Activated T-cell treated with anti-CD3 and anti-CD28 coated beads, Interleukin-2, amount 50 U/mL, for 24 hours (primary cell): ENCODE measurements at places on chromosomes 5 and 9.

- no peaks in the 10 kb centered on the region for H3K4me1 ChIP-seq
- no peaks in the 10 kb centered on the region for H3K36me3 ChIP-seq
- no peak overlapping the region for H3K27ac ChIP-seq
- peaks cover 29% of the 10 kb centered on the region for H3K27me3 ChIP-seq
Measured at GRCh38 chr5:175285261-175285660, 158.7 kb downstream of the DRD1 start.

- peaks cover 14% of the 10 kb centered on the region for H3K27me3 ChIP-seq
- H3K27ac ChIP-seq: no peak overlapping the region
- H3K36me3 ChIP-seq: no peaks in the 10 kb centered on the region
- no peak for DNase-seq
- no peaks in the 10 kb centered on the region for H3K4me1 ChIP-seq
Measured at GRCh38 chr9:98873951-98874371, 66.5 kb downstream of the GALNT12 start.

DNA sequence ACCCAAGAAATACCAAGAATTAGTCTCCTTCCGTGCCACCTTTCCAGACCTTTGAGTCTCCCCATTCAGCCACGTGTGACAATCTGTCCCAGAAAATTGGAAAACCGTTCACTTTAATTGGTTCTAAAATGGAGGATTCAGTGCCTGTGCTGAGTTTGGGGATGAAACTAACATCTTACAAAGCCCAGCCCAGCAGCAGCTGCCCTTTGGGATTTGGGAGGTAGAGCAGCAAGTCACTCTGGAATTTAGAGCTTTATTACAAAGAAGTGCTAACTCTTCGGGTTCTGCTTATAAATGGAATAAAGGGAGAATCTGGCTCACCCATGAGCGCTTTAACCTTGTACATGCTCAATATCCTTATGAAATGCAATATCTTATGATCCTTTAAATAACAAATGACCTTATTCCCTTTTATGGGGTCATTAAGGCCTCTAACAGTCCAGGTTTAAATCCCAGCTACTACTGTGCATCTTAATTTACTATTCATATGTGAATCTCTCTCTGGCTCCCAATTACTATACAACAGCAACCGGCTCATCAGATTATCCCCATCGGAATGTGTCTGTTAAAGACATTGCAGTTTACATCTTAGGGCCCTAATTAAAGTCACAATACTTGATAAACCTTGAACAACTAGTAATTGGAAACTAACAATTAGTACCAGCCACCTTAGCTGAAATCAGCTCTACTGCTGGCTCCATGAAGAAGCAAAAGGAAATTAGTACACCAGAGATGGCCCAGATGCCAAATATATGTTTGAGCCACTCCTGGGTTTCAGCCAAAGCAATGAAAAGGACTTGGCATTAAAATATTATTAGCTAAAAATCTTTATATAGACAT, 271.8 kb upstream of the SMARCA2 start:
- H3K36me3 ChIP-seq: no peaks in the 10 kb centered on the region
- peaks cover 26% of the 10 kb centered on the region for H3K27me3 ChIP-seq
- DNase-seq: no peak
- no peak overlapping the region for H3K27ac ChIP-seq
- no peaks in the 10 kb centered on the region for H3K4me1 ChIP-seq

DNA sequence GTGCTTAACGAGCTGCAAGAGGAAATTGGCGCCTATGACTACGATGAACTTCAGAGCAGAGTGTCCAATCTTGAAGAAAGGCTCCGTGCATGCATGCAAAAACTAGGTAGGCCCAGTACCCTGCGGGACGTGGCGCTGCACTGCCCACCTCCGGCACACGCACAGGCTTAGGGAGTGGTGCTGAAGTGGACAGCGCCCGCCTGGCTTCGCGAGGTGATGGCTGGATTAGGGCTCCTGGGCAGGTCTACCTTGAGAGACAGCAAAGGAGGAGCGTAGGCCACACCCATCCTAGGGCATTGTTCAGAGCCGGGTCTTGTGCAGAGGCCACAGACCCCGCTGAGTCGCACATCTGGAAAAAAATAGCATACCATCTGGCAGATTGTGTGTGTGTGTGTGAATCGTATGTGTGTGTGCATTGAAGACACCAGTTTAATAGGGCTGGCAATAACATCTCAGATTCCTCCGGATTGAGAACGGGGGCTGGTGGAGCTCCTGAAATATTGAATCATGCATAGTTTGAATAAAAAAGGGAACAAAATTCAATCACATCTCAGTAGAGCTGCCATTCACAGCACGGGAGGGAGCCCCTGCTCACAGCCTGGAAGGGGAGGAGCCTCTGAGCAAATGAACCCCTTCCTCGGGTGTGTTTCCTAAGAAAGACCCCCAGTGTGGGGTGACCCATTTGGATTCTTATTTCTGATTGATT, 11.1 kb downstream of the OLFM1 start:
- no peak overlapping the region for H3K4me3 ChIP-seq
- H3K27me3 ChIP-seq: peaks cover 74% of the 10 kb centered on the region
- H3K36me3 ChIP-seq: no peaks in the 10 kb centered on the region
- DNase-seq: no peak

DNA sequence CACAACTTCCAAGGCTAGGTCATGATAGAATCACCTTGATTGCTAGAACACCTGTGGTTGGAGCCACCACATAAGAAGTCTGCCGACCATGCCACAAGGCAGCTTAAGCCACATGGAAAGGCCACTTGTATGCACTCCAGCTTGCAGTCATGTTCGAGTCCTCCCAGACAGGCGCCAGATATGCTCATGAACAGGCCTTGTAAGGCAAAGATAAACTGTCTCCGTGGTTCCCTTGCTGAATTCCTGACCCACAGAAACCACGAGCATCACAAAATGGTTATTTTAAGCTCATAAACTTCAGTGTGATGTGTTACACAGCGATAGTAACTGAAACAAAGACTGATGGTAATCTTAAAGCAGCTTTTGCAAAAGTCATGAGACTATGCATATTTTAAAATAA, 188.4 kb upstream of the DAPK1 start:
- H3K27ac ChIP-seq: no peak overlapping the region
- DNase-seq: no peak
- H3K4me1 ChIP-seq: peaks cover 2% of the 10 kb centered on the region
- H3K36me3 ChIP-seq: no peaks in the 10 kb centered on the region

- H3K27ac ChIP-seq: peak overlapping the region; percentile 96
- no peak for DNase-seq
- no peaks in the 10 kb centered on the region for H3K27me3 ChIP-seq
Measured at GRCh38 chr9:26955222-26955903, 849 bp upstream of the IFT74 start.

- H3K4me3 ChIP-seq: no peak overlapping the region
- no peak overlapping the region for H3K27ac ChIP-seq
- H3K27me3 ChIP-seq: peaks cover 33% of the 10 kb centered on the region
- no peaks in the 10 kb centered on the region for H3K36me3 ChIP-seq
- peaks cover 5% of the 10 kb centered on the region for H3K4me1 ChIP-seq
- no peak for DNase-seq
Measured at GRCh38 chr5:96214442-96215197, 218.4 kb downstream of the PCSK1 start.

DNA sequence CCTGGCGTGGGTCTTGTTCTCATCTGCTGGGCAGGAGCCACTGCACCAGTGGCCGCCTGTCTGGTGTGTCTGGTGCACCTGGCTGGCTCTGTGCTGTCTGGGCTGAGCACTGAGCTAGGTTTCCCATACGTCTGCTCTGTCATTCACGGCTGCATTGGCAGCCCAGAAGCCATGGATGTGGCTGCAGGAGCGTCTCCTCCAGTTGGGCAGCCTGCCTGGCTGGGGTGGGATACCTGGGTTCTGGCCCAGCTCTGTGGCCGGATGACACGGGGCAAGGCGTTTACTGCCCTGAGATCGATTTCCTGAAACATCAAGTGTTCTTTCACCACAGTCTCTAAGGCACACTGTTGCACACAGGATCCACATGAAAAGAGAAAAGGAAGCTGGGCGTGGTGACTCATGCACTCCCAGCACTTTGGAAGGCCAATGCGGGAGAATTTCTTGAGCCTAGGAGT, 25.5 kb upstream of the SLC25A51 start:
- H3K27ac ChIP-seq: no peak overlapping the region
- H3K27me3 ChIP-seq: no peaks in the 10 kb centered on the region
- H3K4me1 ChIP-seq: peaks cover 2% of the 10 kb centered on the region
- no peak for DNase-seq
- no peaks in the 10 kb centered on the region for H3K36me3 ChIP-seq

DNA sequence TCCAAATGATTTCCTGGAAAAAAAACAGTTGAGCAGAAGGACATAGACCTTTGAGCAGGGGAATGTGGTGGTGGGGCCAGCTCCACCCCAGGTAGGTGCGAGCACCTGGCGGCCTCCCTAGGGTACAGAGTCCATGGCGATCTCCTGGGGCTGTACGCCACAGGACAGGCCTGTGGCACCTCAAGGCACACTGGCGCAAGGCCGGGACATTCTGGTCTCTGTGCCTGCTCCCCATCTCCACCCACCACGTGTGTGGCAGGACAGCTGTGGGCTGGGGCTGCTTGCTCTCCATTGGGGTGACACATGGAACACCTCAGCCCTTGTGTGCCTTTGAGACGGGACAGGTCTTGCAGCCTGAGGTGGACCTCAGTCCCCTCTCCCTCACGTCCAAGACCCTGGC, 25.2 kb downstream of the WNK2 start:
- H3K36me3 ChIP-seq: no peaks in the 10 kb centered on the region
- no peak overlapping the region for H3K27ac ChIP-seq
- no peak overlapping the region for H3K4me3 ChIP-seq
- H3K4me1 ChIP-seq: peaks cover 4% of the 10 kb centered on the region
- no peak for DNase-seq

GRCh38 chr5:127486471-127486870, 31.0 kb upstream of the PRRC1 start:
- no peak overlapping the region for H3K27ac ChIP-seq
- peaks cover 13% of the 10 kb centered on the region for H3K27me3 ChIP-seq
- no peak overlapping the region for H3K4me3 ChIP-seq
- no peak for DNase-seq
- H3K4me1 ChIP-seq: no peaks in the 10 kb centered on the region

GRCh38 chr5:134113363-134113889, 1.1 kb upstream of the TCF7 start:
- peak overlapping the region; percentile 95 for H3K27ac ChIP-seq
- DNase-seq: peak; percentile 59
- no peaks in the 10 kb centered on the region for H3K27me3 ChIP-seq
- H3K4me1 ChIP-seq: peaks cover 79% of the 10 kb centered on the region
- peak overlapping the region; percentile 84 for H3K4me3 ChIP-seq
- H3K36me3 ChIP-seq: peaks cover 36% of the 10 kb centered on the region

GRCh38 chr5:74685979-74686631, 1.1 kb downstream of the HEXB start:
- DNase-seq: peak; percentile 35
- peak overlapping the region; percentile 78 for H3K4me3 ChIP-seq
- H3K27ac ChIP-seq: peak overlapping the region; percentile 70
- H3K4me1 ChIP-seq: peaks cover 25% of the 10 kb centered on the region

DNA sequence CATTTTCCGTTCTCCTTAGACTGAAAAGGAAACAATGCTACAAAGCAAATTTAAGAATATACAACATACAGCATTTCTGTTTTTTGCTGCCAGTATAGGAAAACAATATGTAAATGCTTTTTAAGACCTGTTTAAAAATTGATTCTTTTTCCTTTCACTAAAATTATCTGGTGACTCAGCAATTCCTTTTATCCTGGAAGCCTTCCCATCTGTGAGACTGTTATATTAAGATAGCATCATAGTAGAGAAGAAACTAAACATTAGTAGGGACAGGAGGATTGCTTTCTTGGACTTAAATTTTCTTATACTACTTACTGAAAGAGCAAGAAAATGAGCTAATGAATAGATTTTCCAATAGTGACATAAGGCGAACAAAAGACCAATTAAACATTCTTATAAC, 30.0 kb upstream of the GPR21 start:
- DNase-seq: no peak
- no peak overlapping the region for H3K4me3 ChIP-seq
- H3K27me3 ChIP-seq: no peaks in the 10 kb centered on the region
- H3K27ac ChIP-seq: no peak overlapping the region

- H3K4me3 ChIP-seq: peak overlapping the region; percentile 22
- peak overlapping the region; percentile 95 for H3K27ac ChIP-seq
- peaks cover 89% of the 10 kb centered on the region for H3K36me3 ChIP-seq
- no peak for DNase-seq
Measured at GRCh38 chr5:169648725-169649310, 11.7 kb downstream of the DOCK2 start.

DNA sequence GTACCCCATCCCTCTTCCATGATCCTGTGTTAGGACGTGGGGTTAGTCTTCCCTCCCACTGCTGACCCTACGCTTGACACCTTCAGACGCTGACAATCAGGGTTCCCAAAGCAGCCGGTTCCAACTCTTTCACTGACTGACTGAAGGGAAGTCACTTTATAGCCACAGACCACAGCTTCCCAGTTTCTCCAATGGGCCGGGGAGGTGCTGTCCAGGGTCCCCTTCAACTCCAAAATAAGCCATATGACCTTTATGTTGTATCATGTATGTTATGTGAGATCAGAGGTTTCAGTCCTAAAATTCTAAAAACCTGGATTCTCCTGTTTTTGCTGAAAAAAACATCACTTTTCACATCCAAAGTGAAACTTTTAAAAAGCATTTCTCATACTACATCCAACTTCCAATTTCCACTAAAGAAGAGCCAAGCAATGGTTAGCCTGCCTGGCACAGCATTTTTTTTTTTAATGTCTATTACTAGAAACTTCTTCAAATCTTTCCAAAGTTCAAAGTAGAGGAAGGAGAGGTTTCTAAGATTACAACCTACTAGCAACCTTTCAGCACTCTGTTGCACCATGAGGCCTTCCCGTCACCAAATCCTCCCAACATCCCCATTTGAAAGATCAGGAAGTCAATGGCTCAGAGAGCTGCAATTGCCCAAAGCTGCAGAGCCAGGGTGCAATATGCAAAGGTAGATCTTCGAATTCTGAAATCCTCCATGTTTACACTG, 5.2 kb downstream of the EPB41L4B start:
- H3K27ac ChIP-seq: no peak overlapping the region
- H3K4me1 ChIP-seq: peaks cover 15% of the 10 kb centered on the region
- DNase-seq: no peak
- H3K36me3 ChIP-seq: no peaks in the 10 kb centered on the region
- no peak overlapping the region for H3K4me3 ChIP-seq
